ENCODE measurements at places on chromosomes 7 and 10.

GRCh38 chr7:108293149-108293612 is 163.0 kb upstream of the LAMB4 start:
- DNase-seq: no peak

GRCh38 chr7:157024716-157025115 is 14.3 kb upstream of the MNX1 start:
- no peak for DNase-seq

DNA sequence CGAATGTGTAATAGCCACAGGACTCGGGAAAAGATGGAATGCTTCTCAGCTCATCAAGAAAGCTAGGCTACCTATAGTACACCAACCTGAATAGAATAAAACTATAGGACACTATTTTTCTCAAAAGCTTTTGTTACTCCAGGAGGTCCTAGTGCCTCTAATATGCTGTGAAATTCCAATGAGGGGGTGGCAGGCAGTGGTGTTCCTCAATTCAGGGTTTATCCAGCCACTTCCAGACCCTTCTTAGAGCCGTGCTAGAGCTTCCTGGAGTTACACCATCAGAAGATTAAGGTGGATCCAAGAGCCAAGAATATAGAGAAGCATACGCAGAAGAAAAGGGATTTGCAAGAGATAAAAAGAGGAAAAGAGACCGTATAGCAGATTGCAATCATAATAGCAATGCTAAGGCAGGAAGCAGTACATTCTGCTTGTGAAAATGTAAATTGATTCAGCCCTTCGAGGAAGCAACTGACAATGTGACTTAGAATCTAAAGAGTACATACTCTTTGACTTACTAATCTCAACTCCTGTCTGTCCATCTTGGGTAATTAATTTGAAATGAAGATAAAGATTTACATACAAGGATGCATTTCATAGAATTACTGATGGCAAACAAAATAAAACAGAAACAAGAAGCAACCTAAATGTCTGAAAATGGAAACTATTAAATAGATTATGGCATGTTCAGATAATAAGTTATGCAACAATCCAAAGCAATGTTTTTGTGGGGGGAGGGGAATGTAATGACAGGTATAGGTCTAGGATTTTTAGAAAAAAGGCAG is 2.1 kb downstream of the ST8SIA6 start:
- no peak for DNase-seq

GRCh38 chr10:12975266-12975665 is 26.2 kb downstream of the CCDC3 start:
- no peak for DNase-seq

GRCh38 chr10:133097961-133098360 is 10.2 kb downstream of the ADGRA1 start:
- DNase-seq: no peak

GRCh38 chr10:5271526-5271925 is 74.9 kb downstream of the AKR1C4 start:
- DNase-seq: no peak

Data from NCI-H187 (cell line).